Stimulated activated effector memory CD8-positive, alpha-beta T cell treated with anti-CD3 and anti-CD28 coated beads, Interleukin-12 subunit alpha, Interleukin-12 subunit beta, amount 100 ng/mL, for 72 hours (primary cell): ENCODE measurements at places on chromosomes 5 and 9.

GRCh38 chr5:99102073-99102697 lies 173.4 kb upstream of the CHD1 start:
- no peak for DNase-seq

DNA sequence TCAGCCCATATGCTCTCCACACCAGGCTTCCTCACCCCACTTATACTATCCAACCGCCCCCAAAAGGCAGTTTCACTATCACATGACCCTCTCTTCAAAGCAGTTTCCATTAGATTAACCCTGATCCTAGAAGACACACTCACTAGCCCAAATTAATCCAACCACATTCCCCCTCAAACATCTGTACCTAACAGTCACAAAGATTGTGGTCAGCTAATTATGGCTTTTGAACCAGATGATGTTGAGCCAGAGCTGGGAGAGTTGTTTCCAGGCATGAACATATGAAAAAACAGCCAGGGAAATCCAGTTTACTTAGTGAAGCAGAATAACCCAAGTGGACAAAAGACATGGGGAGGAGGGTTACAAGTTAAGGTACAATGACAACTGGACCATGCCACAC lies 131.2 kb downstream of the SPOCK1 start:
- no peak for DNase-seq

- DNase-seq: no peak
Observed at GRCh38 chr5:80757290-80757689, 102.5 kb upstream of the DHFR start.

GRCh38 chr9:92294297-92294676 lies 790 bp upstream of the IARS1 start:
- peak; percentile 4 for DNase-seq

DNA sequence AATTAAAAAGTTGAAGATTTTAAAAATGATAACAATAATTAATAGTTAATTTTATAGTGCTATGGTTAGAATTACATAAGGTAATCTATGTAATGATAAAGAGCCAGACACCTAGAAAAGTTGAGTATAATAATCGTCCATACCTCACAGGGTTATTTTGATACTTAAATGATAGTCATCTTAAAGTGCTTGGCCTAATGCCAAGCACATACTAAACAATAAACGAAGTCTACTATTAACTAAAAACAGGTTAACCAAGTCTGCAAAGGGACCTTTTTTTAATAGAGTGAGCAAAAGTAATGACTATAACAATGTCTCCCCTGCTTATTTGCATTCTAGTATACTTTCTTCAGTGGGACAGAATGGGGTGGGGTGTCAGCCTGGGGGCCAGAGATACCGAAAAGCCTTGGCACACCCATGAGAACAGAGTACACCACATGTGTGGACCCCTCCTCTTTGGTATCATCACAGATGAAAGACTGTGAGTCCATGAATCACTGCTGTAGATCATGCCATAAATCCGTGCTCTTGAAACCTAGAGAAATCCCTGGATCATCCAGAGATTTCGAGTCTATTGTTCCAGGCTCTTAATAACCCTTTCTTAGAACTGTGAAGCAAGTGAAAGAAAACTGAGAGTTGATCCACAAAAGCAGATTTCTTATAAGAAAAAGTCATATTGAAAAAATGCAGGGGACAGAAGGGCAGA lies 249.5 kb downstream of the PRELID2 start:
- DNase-seq: no peak

DNA sequence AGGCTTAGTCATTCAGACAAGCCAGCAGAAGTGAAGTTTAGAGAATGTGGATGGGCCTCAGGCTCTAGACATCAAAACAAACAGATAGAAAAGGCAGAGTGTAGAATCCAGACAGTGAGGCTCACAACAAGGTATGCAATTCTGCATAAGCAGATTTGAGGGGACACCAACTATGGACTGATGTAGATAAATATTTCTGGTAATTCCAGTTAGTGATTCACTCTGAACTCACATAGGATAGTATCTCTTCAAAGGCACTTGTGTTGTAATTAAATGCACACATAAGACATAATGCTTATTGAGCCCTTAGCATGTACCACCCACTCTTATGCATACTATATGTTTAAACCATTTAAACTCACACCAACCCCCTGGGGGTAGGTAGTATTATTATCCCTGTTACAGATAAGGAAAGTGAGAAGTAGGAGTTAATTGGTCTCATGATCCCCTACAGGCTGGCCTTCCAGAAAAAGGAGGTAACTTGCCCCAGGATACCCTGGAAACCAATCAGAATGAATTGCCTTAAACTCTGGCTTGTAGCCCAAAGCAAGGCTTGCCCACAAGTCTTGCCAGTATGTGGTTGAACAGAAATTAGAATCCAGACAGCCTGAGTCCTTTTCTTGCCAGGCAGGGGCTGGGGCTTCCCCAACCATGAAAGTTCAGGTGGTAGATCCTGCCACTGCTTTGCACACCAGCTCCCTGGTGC lies 39.5 kb upstream of the HSPB3 start:
- DNase-seq: no peak

DNA sequence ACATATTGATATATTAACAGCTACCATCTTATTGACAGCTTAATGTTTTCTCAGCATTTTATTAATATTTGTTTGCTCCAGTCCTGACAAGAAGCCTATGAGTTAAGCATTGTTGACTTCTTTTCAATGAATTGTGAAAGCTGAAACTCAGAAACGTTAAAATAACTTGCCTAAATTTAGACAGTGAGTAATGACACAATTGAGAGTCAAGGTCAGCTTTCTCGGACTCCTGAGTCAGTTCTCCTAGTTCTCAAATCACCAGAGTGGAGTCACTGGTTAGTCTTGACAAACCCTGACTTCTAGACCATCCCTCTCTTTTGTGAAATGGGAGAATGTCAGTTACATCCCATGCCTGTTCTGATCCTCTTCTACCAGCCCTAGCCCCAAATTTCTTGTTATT lies 222.7 kb upstream of the ACO1 start:
- no peak for DNase-seq

- peak; percentile 48 for DNase-seq
Observed at GRCh38 chr9:77022783-77023440, 3.5 kb downstream of the FOXB2 start.

DNA sequence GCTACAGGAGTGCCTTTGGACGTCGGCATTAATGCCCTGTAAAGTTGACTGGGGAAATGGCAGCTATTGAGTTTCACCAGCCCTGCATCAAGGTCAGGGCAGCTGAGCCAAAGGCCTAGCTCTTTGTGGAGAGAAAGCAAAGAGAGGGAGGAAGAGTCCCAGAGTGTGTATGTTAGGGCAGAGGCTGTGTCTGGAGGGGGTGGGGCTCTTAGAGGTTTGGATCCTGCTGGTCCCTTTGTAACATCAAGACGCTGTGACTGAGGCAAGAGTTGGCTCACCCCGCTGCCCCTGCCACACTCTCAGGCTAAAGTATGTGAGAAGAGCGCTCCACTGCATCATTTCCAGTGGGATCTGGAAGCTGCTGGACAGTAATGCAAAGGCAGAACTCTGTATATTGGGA lies 34.3 kb downstream of the TMOD1 start:
- DNase-seq: no peak

DNA sequence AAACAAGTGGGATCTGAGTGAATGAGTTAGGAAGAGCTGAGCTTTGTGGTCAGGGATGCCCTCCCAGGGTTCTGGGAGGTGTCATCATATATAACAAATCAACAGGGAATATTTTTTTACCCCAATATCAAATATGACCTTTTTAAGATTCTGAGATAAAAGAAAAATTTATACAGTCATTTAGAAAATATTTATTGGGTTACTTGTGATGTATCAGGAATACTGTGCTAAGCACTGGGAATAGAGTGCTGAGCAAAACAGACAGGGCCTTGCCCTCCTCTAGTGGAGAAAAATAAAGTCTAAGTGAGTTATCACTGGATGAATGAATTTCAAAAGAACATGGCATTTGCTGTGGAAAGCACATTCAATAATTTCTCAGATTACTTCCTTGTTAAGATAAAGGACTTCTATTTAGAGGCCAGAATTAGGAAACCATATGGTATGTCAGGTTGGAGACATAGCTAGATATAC lies 102.9 kb downstream of the BOD1 start:
- no peak for DNase-seq

DNA sequence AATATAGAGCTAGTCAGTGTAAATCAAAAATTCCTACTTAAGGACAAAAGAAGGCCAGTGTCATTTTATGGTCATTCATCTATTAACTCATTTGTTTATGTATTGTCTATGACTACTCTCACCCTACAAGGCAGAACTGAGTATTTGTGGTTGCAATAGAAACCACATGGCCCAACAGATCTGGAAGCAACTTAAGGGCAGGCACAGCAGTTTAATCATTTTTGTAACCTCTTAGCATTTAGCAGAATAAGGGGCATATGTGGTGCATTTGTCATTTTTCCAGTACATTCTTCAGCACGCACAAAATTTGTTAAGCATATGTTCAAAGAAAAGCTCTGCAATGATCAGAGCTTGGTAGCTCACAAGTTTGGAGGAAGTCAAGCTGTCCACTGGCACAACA lies 1.1 kb downstream of the FKBP15 start:
- DNase-seq: peak; percentile 14

- no peak for DNase-seq
Observed at GRCh38 chr5:14081791-14082190, 61.4 kb upstream of the TRIO start.

DNA sequence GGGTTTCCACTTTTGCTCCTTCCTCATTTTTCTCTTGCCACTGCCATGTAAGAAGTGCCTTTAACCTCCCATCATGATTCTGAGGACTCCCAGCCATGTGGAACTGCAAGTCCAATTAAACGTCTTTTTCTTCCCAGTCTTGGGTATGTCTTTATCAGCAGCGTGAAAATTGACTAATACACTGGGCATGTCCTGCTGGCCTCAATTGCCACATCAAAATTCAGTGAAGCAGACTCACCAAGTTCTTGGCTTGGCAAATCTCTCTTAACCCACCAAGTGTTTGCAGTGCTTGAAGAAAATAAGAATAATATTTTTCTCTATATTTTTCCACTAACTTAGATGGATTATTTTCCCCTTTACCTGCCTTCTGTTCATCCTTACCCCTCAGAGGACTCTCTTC lies 212.0 kb downstream of the BRINP1 start:
- DNase-seq: no peak

DNA sequence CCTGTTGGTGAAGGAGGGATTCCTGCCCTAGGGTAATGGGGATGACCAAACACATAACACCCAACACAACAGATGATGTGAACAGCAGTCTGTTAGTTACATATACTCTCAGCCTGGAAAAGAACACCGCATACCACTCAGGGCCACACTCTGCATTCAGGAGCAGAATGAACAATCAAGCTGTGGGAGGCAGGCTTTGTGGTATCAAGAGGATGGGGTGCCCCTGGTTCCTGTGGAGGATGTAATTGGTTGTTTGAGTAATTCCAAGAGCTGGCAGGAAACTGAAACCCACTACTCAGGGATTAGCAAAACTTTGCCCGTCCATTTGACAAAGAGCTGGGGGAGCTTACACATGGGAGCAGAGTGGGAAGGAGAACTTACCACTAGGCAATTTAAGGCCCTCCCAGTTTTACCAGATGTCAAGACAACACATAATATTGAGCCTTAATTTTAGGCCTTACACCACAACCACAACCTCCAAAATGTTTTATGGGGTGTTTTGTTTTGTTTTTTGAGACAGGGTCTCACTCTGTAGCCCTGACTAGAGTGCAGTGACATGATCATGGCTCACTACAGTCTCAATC lies 15.6 kb upstream of the PRKAA1 start:
- DNase-seq: no peak

GRCh38 chr5:143200781-143201398 lies 202.6 kb downstream of the NR3C1 start:
- no peak for DNase-seq
